Activated CD4-positive, alpha-beta T cell treated with anti-CD3 and anti-CD28 coated beads for 4 hours (primary cell): ENCODE measurements at places on chromosomes 7 and 10.
A peak's percentile ranks its signal among the peaks of the same experiment; 100 is the strongest.

DNA sequence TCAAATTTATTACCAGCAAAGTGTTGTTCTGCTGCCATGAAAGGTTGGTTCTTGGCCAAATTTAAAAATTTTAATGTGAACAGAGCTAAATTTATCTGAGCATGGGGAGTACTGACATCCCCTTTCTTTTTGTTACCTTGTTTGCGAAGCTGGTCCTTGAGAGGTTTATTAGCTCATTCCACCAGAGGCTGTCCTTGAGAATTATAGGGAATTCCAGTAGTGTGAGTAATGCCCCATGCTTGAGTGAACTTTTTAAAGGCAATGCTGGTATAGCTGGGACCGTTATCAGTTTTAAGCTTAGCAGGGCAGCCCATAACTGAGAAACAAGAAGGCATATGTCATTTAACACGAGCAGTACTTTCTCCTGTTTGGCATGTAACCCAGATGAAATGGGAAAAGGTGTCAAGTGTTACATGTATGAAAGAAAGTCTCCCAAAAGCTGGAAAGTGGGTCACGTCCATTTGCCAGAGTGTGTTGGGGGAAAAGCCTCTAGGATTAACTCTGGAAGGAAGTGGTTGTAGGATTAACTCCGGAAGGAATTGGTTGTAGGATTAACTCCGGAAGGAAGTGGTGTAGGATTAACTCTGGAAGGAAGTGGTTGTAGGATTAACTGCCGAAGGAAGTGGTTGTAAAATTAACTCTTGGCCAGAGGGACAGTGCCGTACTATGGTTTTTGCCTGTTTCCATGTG lies 37.3 kb upstream of the AKR1C2 start:
- DNase-seq: no peak

- DNase-seq: peak; percentile 25
Observed at GRCh38 chr7:82677493-82677892, 233.9 kb upstream of the CACNA2D1 start.

DNA sequence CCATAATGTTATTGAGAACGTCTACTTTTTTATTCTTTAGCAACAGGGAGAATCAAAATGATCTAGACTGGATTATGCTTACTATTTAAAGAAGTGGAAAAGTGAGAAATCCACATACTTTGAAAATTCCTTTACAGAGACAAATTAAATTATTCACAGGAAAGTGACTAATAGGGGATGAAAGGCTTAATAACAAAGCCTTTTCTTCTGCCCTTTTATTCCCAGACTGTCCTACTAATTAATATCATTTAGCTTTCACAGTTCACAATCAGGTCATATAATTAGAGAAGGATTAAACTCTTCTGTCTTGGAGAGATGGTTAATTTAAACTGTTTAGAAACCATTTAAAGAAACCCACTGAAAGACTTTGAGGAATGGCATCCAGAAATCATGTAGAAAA lies 58.8 kb downstream of the ARL4A start:
- no peak for DNase-seq

- DNase-seq: no peak
Observed at GRCh38 chr7:46581268-46581667, 660.2 kb upstream of the IGFBP3 start.

DNA sequence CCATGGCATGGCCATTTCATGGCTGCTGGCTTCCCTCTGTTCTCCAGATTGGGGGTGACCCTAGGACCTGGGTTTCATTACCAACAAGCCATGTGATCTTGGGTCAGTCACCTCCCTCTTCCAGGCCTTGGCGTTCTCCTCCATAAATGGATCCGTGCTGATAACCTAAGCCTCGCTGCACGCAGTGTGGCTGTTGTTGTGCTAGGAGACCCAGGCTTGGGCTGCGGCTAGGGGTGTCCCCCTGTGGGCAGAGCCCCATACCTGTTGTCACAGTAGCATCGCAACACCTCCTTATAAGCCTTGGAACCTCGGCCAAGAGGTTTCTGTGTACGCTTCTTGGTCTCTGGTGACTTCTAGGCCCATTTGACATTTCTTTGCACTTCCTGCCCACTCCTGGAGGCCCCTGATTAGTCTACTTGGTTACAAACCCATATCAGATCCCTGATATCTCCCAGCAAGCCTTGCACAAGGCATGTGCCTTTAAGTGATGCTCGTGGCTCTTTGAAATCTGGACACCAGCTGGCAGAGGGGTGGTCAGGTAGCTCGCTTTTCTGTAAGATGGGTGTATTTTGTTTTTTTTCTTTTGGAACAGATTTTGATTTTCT lies 23.6 kb downstream of the ZMIZ1 start:
- DNase-seq: no peak

DNA sequence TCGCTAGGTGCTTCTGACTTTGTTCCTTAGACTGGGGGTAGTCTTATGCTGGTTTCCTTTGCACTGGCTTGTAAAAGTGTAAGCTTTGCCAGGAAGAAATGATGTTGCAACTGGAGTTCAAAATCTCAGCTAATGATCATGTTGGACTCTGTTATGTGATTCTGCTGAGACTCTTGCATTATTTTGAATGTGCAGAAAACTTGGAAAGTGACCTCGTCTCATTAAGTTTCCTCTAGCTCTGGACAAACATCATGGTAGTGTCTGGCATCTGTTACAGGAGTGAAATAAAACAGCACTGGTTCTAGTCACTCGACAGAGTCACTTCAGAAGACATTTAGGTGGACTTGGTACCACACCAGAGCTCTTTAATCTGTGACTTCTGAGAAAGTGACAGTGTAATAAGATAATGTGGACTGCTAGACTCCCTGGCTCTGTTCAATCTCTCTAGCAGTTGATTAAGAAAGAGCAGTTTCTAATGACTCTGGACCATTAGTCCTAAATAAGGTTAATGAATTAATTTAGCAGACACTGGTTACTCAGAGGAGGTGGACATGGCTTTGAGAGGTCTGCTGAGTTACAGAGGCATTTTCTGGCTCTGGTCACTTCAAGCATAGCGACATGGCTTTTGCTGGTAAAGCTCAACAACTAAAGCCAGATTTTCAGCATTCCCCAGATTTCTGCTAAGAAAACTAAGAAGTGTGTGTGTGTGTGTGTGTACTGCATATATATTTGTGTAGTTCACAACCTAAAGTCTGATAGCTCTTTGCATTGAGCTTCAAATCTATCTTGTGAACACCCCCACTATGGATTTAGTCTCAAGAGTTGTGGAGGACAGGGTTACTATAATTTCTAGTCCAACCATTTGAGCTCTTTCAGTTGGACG lies 2.0 kb downstream of the NRP1 start:
- DNase-seq: no peak

DNA sequence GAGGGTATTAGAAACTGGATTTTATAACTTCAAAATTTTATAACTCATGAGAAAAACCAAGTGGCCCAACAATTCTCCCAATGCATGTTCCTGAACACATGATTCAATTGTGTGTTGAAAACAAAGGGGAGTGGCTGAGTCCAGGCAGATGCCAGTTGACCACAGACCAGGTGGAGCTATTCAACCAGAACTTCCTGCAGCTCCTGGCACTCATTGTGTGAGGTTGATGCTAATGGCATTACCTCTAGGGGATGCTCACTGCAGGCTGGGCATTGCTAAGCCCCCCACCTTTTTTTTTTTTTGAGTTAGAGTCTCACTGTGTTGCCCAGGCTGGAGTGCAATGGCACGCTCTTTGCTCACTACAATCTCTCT lies 20.3 kb downstream of the MYOF start:
- no peak for DNase-seq

- no peak for DNase-seq
Observed at GRCh38 chr7:158541346-158542010, 46.1 kb downstream of the PTPRN2 start.

DNA sequence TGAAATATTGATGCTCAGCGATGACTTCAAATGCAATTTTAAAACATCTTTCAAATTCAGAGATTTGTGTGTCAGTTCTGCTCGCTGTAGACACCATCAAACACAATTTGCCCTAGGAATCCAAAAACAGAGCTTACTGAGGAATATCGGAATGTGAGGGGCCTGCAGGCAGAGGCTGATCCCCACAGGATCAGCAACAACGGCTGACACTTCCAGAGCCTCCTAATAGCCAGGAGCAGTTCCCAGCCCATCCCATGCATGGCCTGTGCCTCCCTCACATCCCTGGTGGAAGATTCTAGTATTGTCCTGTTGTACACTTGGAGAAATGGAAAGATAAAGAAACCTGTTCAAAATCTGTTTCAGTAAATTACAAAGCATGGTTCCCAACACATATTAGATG lies 129.7 kb upstream of the VWC2 start:
- DNase-seq: no peak

DNA sequence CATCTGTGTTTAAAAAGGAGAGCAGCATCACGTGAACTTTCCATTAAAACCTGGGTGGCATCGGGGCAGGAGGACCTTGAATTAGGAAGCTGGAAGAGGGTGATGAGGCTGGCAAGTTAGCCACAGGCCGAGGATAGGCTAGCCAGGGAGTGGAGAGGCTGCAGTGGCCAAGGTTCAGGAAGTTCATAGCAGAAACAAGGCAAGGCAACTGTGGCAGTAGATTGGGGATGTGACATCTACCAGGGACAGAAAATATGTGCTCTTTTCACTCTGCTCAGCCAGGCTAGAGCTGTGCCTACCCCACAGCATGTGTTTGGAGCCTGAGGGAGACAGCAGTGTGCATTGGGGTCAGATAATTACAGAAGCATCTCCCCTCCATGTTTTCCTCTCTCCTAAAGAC lies 2.2 kb upstream of the INPP5F start:
- DNase-seq: no peak

DNA sequence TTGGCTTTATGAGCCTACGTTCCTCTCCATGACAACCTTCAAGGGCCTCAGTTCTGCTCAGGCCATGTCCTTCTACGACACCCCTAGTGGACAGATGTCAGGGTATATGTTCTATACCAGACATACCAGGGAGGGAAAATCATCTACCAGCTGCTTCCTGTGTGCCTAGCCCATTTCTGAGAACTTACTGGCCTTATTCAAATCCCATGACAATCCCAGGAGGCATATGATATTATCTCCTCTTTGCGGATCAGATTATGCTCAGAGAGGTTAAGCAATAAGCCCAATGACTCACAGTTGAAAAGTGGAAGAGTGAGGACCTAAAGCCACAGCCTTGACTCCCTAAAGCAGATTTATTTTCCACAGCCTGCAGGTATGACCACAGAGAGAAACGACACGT lies 139.3 kb downstream of the GLI3 start:
- DNase-seq: no peak

DNA sequence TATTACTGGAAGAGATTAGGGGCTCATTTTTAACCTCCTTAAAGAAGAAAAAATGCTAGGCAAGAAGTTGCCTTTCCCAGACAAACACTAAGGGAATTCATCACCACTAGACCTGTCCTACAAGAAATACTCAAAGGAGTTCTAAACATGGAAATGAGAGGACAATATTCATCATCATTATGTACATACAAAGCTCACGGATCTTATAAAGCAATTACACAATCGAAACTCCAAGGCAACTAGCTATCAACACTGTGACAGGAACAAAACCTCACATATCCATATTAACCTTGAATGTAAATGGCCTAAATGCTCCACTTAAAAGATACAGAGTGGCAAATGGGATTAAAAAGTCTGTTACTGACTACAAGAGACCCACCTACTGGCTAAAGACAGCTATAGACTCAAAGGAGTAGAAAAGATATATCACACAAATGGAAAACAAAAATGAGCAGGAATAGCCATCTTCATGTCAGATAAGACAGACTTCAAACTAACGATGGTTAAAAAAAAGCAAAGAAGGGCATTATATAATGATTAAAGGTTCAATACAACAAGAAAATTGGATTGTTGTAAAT lies 246.6 kb downstream of the ADRA2A start:
- no peak for DNase-seq

DNA sequence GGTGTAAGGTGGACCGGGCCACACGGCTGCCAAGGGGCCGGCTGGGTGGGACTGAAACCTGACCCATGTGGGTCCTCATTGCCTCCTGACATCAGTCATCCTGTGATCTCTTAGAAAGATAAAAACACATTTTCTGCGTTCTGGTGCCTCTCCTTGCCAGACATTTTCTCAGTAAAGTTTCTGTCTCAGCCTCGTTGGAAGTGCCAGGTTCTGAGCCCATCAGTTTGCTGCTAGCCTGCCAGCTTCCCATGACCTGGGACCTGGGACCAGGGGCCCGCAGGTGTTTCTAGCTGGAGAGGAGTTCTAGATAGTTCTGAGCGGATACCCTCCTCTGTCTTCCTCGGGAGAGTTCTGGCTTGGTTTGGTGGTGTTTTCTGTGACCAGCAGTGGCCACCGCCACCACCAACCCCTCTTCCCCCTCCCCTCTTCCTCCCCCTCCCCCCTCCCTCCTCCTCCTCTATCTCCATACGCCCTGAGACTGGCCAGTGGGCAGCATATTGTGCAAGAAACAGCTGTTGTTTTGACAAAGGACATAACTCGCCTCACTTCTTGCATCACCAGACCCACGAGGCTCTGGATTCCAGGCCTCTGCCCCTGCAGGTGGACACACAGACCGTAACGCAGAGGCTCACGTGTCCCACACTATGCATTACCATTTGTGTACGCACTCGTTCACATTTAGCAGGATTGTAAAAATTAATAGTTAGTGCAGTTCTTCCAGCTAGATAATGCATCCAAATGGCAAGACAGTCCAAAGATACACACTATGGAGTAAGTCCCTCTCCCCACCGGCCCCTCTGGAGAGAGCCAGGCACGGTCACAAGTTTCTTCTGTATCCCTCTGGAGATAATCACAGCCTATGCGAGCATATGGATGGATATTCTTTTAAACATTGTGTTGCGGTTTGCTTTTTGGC lies 94.6 kb downstream of the CUX1 start:
- no peak for DNase-seq

DNA sequence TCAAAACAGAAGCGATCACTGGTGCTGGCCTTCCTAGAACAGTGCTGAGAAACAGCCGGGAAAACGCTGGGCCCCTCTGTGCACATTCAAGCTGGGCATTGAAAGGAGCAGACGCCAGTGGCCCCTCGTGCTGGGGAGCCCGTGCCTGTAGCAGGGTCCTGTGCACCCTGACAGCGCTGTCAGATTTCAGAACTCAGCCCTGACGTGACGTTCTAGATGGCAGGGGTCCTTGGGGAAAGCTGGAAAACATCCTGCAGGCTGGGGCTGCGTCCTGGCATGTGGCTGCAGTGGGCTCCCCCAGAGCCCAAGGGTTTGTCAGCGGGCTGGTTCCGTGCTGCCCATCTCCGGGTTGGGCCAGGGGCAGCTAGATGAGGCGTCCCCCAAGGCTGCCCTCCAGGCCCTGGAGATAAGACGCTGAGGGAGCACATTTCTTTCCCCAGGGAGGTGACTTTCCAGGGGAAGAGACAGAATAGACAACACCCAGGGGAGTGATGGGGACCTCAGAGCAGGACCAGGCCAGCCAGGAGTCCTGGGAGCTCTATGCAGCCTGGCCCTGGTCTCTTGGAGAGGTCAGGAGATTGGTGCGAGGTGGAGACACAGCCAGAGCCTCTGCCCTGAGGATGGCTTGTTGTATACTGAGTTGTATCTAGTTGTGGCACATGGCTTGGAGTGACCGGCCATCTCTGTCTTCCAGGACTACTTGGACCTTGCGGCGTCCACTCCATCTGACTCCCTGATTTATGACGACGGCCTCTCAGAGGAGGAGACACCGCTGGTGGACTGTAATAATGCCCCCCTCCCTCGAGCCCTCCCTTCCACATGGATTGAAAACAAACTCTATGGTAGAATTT lies 12.1 kb upstream of the CSGALNACT2 start:
- no peak for DNase-seq
